ENCODE measurements at places on chromosomes 3 and 15.

- no peak for DNase-seq
These were observed 1.4 kb downstream of the NDUFB4 start for GRCh38 chr3:120597445-120598049.

- no peak for DNase-seq
These were observed 423.6 kb upstream of the ARL6 start for GRCh38 chr3:97340940-97341339.

GRCh38 chr3:4078903-4079302 lies 224.3 kb upstream of the SETMAR start:
- no peak for DNase-seq

- DNase-seq: no peak
These were observed 14.6 kb upstream of the FANCD2 start for GRCh38 chr3:10011631-10012030.

- no peak for DNase-seq
These were observed 35.9 kb downstream of the RARB start for GRCh38 chr3:25463836-25464418.

GRCh38 chr15:56978898-56979662 lies 60.6 kb downstream of the TCF12 start:
- DNase-seq: no peak

DNA sequence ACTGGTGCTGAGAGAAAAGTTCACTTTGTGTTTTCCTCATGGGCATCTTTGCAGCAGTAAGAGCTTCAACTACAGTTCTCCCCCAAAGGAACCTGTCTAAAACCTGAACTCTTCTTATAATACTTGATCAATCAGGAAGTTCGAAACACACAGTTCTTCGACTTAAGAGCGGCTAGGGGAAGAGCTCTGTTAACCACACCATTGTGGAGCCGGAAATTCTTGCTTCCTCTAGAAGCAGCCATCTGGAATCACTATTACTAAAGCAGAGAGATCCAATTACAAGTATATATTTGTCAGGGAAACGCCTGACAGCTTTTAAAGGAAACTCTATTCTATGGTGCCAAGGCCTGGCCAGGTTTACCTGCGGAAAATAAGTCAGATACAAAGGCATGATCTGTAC lies 337.3 kb upstream of the CBLB start:
- DNase-seq: no peak

DNA sequence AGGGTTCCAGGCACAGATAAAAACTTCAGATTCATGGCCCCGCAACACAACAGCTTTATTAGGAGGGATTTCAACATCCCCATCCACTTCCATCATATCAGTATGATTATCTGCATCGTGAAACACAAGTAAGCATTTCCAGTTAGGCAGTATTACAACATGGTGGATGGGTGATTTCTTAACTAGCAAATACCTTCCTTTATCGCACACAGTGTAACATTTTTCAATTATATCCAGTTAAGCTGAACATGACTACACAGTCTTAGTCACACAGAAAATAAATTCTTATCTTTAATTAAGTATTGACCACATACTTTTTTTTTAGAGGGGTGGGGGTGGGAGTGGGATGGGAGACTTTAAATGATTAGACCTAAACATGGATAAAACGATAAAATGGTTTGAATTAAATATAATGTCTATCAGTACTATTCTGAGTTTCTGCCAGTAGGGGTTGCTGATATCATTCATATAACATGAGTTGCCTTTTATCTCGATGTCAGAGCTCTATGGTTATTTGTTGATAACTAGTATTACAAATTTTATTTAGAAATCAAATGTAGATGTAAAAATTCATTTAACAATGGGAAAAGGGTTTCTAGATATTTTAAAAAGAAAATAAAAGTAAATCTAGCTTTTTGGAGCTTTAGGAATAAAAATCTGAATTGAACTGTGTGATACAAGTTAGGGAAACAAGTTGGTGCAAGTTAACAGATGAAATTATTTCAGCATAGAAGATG lies 146.6 kb downstream of the TBL1XR1 start:
- DNase-seq: no peak

DNA sequence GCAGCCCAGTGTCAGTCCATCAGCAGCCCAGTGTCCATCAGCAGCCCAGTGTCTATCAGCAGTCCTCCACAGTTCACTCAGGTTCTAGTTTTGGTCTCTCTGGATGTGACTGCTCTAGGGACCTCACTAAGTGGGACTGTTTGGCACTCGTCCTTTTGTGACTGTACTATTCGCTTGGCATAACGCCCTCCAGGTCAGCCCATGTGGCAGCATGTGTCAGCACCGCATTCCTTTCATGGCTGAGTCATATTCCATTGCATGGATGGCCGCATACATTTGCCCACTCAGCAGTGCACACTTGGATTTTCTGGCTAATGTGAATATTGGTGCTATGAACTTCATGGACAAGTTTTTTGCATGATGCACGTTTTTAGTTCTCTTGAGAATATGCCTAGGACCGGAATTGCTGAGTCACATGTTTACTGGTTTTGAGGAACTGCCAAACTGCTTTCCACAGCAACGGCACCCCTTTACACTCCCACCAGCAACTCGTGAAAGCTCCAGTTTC lies 16.4 kb downstream of the CHST13 start:
- no peak for DNase-seq

DNA sequence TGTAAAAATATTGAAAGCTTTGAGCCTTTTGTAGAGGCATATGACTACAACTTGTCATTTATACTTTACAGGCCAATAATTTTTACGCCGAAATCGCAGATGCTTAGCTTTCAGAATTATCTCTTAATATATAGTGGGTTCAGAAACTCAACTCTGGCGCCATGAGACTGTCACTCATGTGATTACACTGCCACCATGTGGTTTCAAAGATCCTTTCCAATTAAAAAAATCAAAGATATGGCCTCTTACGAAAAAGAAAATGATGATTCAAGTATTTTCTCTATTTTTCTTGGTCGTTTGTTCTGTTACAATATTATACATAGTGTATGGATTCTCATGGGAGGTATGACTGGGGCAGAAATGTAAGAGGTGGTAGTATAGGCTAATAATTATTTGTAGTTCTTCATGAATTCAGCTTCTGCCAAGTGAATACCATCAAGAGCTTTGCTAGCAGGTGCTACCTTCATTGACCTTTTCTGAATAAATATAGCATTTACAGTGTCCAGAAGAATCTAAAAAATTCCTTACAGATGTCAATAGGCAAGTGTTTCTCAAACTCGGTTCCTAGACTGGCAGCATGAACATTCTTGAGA lies 751.7 kb upstream of the GOLIM4 start:
- DNase-seq: no peak
